ENCODE measurements at places on chromosomes 7 and 10.

DNA sequence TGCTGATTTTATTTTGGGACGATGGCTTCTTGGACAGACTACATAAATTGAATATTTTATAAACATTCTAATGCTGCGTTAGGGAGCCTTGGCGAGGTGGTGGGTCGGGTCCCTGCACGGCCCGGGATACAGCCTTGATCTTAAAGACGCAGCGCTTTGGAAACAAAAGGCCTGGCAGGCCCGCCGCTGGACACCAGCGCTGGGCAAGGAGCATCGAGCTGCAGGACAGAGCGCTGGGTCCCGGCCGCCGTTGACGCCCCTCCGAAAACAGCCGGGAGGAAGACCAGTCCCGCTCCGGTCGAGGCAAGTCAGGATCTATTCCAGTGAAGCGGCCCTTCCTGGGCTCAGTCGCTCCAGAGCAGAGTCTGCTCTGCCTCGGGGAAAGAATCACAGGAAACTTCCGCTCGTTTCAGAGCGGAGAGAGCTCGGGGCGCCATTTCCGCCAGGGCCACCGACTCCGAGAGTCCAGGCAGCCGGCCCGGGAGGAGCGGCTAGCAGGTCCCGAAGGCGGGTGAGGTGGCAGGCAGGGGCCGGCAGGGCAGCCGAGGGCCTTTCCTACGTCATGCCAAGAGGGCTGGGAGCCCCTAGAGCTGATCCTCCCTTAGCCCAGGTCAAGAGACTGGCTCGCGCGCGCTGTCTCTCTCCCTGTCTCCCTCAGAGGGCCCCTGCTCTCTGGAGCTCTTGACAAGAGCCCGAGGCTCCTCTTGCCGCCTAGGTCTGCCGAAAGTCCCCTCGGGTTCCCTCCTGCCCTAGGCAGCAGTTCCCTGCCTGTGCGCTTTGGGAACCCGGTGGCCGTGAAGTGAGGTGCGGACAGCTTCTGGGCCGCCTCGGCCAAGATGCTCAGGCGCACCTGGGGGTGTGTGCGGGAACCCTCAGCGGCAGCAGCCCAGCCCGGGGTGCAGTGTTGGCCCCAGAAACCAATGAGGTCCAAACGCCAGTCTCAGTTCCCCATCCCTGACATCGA is 1.4 kb upstream of the DRGX start:
- DNase-seq: no peak

DNA sequence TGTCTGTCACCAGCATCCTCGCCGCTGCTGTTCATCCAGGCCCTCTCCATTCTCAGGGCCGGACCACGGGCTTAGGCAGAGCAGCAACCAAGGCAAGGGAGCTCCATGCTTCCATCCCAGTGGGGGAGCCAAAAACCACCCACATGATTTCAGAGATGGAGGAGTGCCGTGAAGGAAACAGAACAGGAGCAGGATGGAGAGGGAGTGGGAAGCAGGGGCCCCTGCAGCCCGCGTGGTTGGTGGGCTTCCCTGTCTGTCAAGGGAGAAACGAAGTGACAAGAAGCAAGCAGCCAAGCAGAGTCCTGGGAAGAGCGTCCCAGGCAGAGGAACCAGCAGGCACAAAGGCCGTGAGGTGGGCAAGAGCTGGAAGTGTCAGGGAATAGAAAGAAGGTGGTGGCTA is 95.7 kb downstream of the SLIT1 start:
- DNase-seq: no peak

- DNase-seq: no peak
Observed at GRCh38 chr7:2856388-2857169, 12.5 kb upstream of the GNA12 start.

DNA sequence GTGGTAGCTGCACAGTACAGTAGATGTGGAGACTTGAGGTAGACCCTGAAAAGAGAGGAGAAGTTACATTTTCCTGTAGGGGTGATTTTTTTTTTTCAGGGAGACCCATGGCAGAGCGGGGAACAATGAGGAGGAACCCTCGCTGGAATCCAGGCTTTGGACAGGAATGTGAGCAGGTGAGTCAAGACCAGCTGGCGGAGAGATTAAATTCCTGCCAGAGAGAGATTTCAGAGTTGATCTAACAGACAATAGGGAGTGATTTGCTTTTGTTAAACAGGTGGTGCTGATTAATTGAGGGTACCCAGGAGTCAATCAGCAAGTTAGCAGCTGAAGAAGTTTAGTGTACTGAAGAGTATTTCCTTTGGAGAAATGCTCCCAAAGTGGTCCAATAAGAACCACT is 41.6 kb upstream of the MINDY3 start:
- DNase-seq: no peak

GRCh38 chr10:124640538-124641231 is 103.5 kb downstream of the FAM53B start:
- DNase-seq: no peak

- no peak for DNase-seq
Observed at GRCh38 chr10:51023636-51024035, 50.7 kb upstream of the PRKG1 start.

DNA sequence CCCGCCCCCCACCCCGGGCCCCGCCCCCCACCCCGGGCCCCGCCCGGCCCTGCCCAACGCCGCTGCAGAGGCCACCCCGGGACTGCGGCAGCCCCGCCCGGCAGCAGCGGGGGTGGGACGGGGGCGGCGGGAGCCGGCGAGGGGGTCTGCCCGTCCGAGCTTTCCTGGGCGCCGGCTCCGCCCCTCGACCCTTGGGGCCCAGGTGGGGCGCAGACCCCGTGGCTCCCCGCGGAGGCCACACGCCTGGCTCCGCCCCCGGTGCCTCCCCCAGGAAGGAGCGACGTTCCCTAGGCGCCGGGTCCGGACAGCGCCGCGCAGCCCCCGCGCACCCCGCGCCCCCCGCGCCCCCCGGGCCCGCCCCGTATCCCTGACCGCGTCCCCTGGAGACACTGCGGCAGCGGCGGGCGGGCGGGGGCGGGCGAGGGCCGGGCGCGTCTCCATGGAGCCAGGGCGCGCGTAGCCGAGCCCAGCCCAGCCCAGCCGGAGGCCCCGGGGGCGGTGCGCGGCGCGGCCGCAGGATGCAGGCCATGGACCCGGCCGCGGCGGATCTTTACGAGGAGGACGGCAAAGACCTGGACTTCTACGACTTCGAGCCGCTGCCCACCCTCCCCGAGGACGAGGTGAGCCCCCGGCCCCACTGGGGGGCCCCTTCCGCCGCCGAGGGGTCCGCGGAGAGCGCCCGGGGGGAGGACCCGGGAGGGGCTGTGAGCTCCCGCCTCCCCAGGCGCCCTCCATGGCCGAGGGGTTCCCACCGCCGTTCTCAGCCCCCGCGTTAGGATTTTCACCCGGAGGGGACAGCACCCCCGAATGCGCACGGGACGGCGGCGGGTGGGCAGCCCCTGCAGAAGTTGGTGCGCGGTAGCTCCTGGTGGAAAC is at the start of gene KNDC1:
Gene KNDC1, plus strand, starts transcription at position 270 of the 876 bp plus-strand sequence. Its CDS starts 249 bp downstream, at position 519.
- no peak for DNase-seq

GRCh38 chr10:78252286-78252685 is 218.6 kb downstream of the RPS24 start:
- no peak for DNase-seq

GRCh38 chr10:102856758-102857424 is 2.8 kb downstream of the BORCS7 start:
- DNase-seq: no peak

DNA sequence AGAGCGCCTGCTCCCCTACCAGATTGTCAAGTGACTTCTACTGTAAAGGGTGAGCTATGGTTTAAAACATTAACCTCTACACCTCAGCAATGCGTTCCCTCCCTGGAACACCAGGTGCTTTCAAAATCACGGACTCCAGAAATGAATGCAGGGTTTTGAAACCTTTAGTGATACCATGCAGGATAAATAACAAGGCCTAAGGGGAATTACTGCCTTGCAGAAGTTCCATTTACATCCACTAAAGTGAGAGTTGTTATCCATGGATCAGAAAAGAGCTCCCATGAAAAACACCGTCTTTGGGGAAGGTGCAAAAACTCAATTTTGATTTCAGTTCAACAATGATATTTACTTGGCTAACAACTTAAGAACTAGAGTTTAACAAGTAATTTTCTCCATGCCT is 4.0 kb downstream of the FZD8 start:
- no peak for DNase-seq

GRCh38 chr7:158128572-158128971 is 459.1 kb downstream of the PTPRN2 start:
- DNase-seq: no peak

GRCh38 chr7:71015252-71015900 is 116.6 kb upstream of the GALNT17 start:
- no peak for DNase-seq

DNA sequence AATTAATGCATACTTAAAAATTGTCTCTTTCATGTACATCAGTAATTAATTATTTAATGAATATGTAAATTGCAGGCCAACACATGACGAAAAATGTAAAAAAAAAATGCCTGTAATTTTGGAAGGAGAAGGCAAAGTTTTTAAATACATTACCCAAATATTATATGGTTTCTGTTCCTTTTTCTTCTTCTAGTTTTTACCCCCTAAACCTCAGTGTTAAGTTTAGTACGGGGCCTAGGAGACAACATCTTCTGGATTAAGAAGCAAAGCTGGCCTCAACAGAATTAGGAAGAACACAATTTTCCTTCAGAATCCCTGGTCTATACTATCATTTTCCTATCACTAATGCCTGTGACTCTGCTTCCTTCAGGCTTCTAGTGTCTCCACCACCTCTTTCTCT is 459.3 kb upstream of the NRP1 start:
- no peak for DNase-seq

- DNase-seq: no peak
Observed at GRCh38 chr10:89670926-89671325, 25.9 kb upstream of the PANK1 start.

DNA sequence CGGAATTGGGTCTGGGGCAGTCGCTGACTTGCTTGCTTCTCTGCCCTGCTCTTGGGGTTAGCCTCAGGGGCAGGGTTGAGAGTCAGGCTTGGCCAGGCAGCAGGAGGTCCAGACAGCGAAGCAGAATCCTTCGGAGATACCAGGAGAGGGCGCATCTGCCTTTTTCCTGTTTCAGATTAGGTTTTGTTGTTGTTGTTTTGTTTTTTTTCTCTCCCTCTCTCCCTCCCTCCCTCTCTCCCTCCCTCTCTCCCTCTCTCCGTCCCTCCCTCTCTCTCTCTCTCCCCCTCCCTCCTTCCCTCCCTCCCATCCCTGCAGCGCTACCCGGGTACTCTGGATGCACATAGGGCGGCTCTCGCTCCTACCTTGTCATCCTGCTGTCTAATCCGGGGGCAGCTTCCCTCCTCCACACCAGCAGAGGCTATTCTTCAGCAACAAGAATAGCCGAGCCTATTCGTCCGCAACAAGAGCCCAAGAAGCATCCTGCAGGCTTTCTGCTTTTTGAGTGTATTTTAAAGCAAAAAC is 758 bp upstream of the OPTN start:
- peak; percentile 53 for DNase-seq

- no peak for DNase-seq
Observed at GRCh38 chr10:87639493-87639892, 20.2 kb upstream of the PAPSS2 start.

DNA sequence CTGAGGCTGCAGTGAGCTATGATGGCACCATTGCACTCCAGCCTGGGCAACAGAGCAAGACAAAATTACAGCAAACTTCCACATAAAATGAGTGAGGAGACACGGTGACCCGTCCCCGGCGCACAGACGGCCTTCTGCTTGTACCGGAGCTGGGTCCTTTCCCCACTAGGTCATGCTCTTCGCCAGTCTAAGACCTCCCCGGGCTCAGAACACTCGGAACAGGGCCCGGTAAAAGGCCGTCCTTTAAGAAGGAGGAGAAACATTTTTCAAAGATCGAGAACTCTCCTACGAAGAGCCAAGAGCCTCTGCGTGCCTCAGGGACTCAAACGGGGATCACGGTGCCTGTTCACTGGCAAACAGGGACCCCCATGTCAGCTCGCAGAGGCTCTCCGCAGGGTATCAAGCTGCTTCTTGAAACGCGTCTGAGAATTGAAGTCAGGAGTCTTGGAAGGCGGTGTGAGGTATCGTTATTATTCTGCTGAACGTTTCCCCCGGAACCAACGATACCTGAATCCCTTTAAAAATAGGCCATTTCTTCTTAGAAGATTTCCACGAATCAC is 9.0 kb downstream of the CARD11 start:
- DNase-seq: no peak

- DNase-seq: peak; percentile 66
Observed at GRCh38 chr7:98250789-98251188, 1.2 kb downstream of the TECPR1 start.

- DNase-seq: no peak
Observed at GRCh38 chr7:99362801-99363200, 11.7 kb upstream of the ARPC1B start.

DNA sequence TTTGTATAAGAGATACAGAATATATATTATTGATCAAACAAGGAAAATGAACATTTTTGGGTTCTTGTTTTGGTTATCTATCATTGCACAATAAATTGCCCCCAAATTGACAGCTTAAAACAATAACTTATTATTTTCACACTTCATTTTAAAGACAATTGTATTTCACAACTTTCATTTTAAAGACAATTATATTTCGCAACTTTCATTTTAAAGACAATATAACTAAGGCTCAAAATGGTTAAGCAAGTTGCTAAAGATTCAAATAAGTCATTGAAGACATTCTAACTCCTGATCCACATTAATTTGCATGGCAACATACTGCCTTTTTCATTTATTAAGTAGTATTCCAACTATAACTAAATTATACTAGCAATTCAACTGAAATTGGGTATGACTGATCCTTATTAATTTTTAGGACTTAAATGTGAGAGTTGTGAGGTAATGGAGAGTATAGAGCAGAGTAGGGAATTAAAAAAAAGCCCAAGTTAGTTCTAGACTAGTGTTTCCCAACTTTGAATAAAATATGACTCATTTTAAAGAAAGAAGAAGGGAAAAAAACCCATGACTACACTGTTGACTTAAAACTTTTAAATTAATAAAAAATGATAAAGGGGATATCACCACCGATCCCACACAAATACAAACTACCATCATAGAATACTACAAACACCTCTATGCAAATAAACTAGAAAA is 9.9 kb upstream of the STEAP2 start:
- no peak for DNase-seq

Measured in CD4-positive, alpha-beta memory T cell (primary cell).